Cardiac ventricle fibroblast (primary cell): ENCODE measurements at places on chromosomes 2 and 18. TPM values are rescaled to one million over a fixed set of nuclear protein-coding genes. Genes with fewer than 3 reads are reported as not detected.

Gene STPG4
- total RNA-seq: 0.20 TPM in 1 of 2 replicates, not detected in the other

Gene GKN1
- not detected in 2 replicates for total RNA-seq

Gene DSC3
- total RNA-seq: under 0.01 and 0.05 TPM in 2 replicates

Gene THSD7B
- total RNA-seq: not detected in 2 replicates

Gene CIAO1
- 53.9 and 76.0 TPM in 2 replicates for total RNA-seq

Gene DLGAP1
- not detected in 2 replicates for total RNA-seq

Gene EFHD1
- 0.37 and 0.98 TPM in 2 replicates for total RNA-seq

Gene PPP1R1C
- total RNA-seq: not detected in 2 replicates

Gene DQX1
- not detected in 2 replicates for total RNA-seq

Gene BCL2
- total RNA-seq: 3.4 and 8.3 TPM in 2 replicates

Gene TMEM17
- 0.69 and 1.4 TPM in 2 replicates for total RNA-seq

Gene DUSP19
- total RNA-seq: 1.9 and 4.2 TPM in 2 replicates

Gene ALLC
- not detected in 2 replicates for total RNA-seq

Gene COX7A2L
- total RNA-seq: 131 and 147 TPM in 2 replicates

Gene SYT4
- total RNA-seq: not detected in 2 replicates

Gene UPP2
- total RNA-seq: not detected in 2 replicates

Gene FOSL2
- total RNA-seq: 39.4 and 43.2 TPM in 2 replicates

Gene FAM228A
- 0.12 TPM in 1 of 2 replicates, not detected in the other for total RNA-seq
